RWPE2 (cell line): ENCODE measurements at places on chromosomes 4 and X.
A peak's percentile ranks its signal among the peaks of the same experiment; 100 is the strongest.

GRCh38 chr4:5524446-5525299, 183.7 kb downstream of the EVC2 start:
- no peak for DNase-seq

DNA sequence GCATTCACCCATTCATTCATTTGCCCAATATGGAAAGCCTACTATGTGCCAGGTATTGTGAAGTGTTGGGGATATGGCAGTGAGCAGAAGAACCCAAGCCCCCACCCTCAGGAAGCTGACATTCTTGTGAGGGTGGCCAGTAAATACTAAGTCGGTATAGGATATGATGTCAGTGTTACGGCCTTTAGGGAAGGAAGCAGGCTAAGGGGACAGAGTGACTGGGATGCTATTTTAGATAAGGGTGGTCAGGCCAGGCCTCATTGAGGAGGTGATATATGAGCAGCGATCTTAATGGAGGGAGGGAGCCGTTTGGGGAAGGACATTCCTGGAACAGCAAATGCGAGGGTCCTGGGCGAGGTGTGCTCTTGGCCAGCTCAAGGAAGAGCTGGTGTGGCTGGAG, 2.0 kb downstream of the ATP6AP1 start:
- DNase-seq: no peak

- DNase-seq: no peak
Observed at GRCh38 chr4:122739174-122739573, 6.7 kb downstream of the BBS12 start.

GRCh38 chrX:154596290-154596929, 11.5 kb downstream of the CTAG1A start:
- DNase-seq: peak; percentile 90

DNA sequence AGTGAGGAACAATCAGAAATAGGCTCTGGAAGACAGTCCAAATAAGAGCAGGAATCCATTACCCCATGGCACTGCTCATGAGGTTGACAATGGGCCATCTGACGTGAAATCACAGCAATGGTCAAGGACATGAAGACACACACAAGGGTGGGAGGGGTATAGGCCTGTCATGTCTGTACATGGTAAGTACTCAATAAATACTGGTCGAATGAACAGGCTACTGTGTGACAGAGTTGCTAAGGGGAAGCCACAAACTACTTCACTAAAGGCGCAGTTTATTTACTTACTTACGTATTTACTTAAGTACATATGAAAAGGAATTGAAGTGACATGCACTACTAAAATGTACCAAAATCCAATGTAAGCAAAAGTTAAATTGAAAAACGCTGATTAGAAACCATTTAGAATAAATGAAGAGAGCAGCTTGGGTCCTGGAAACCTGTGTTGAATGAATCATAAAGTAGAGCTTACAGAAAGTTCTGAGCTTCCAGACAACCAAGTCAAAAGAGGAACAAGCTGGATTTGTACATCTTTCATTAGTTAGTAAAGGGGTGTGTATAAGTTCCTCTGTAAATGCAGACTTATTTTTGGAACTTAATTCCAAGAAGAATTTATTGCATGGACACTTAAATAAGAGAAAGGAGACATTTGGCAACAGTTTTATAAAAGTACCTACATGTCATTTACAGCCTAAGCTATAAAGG, 32.7 kb downstream of the ALPK1 start:
- no peak for DNase-seq

DNA sequence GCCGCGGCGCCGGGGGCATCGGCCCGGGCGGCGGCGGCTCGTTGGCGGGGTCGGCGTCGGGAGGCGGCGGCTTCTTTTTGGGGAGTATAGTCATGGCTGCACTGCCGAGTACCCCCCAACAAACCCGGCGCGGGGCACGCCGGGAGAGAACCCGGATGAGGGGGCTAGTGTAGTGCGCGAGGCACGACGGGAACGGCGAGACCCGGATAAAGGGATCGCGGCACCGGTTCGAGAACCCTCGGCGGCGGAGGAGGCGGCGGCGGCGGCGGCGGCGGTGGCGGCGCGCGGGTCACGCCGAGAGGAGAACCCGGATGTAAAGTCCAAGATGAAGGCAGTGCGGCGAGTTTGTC, at the start of gene OTUD5:
Gene OTUD5, minus strand, starts transcription at position 131 of the 350 bp plus-strand sequence. Its CDS starts 37 bp downstream, at position 94.
- no peak for DNase-seq
